ENCODE measurements at places on chromosomes 2 and 18.

GRCh38 chr2:172753610-172754009 is 18.0 kb downstream of the RAPGEF4 start:
- DNase-seq: no peak

DNA sequence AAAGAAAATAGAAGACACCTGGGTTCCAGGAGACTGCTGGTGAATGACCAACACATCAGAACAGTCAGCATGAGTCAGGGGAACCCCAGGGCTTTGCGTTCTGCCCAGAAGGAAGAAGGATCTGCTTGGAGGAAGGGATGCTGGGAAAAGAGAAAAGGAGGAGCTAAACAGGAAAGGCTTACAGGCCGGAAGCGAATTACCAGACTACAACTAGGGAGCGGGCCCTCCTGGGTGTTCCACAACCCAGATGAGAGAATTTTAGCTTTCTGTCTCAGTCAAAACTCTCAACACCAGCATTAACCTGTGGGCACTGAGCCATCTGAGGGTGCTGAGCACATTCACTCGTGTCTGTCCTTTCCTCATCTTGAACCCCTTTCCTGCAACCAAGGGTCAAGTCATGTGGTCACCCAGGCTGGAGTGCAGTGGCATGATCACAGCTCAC is 19.2 kb downstream of the CDC42EP3 start:
- DNase-seq: no peak

GRCh38 chr2:162072976-162073887 is 783 bp downstream of the DPP4 start:
- no peak for DNase-seq

DNA sequence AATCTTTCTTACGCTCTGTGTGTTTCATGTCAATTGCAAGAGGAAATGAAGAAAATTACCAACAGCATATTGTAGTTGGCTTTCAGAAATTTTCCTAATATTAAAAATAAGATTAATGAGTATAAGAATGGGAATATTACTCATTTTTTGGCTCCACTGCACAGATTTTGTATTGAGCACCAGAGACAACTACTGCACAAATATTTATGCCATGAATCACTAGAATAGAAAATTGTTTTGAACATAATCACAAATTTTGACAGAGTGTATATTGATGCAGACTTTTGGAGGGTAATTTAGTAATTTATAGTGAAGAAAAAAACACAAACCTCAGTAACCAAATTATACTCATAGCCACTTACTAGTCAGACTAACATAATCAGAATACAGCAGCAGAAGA is 118.3 kb downstream of the DOK6 start:
- no peak for DNase-seq

DNA sequence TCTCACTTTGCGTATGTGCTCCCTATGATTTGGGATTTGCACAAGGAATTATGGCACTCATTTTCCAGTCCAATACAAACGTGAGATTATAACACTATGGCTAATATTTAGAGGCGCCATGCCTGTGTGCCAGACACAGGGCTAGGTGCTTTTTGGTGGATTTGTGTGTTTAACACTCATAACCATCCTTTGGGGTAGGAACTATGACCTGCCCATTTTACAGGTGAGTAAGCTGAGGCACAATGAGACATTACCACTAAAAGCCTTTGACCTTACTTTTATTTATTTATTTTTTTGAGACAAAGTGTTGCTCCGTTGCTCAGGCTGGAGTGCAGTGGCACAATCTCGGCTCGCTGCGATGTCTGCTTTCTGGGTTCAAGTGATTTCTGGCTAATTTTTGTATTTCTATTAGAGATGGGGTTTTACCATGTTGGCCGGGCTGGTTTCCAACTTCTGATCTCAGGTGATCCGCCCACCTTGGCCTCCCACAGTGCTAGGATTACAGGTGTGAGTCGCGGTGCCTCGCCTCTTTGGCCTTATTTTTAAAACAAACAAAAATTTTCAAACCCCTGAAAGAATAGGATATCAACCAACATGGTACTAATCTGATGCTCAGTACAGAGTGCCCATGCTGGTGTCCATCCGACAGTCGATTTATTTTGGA is 26.6 kb upstream of the GLI2 start:
- no peak for DNase-seq

- no peak for DNase-seq
Observed at GRCh38 chr2:165469417-165469816, at the start of gene CSRNP3. CSRNP3 (plus strand) TSS chr2:165469698; CDS start chr2:165595066, 125,368 bp downstream.

DNA sequence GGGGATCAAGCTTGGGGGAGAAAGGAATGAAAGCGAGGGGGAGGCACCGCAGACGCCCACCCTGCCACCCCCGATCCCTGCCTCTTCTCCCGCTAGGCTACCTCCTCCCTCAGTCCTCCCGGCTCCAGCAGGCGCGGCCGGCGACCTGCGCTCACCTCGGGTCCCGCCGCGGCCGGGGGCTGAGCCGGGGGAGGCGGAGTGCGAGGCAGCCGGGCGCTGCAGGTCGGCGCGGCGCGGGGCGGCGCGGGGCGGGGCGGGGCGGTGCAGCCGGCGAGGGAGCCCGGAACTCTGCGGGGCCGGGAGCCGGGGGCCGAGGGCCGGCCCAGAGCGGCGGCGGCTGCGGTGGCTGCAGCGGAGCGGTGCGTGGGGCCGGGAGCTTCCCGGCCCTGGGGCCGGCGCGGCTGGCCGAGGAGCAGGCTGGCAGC is 477 bp downstream of the ACVR1 start:
- no peak for DNase-seq

DNA sequence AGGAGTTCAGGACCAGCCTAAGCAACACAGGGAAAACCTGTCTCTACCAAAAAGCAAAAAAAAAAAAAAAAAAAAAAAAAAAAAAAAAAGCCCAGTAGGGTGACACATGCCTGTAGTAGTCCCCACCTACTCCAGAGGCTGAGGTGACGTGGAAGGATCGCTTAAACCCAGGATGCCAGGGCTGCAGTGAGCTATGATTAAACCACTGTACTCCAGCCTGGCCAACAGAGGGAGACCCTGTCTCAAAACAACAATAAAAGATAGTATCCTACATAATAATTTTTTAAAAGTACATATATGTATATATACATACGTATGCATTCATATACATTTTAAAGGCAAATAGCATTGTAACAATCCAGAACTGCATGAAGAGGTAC is 51.7 kb downstream of the SOS1 start:
- DNase-seq: no peak

DNA sequence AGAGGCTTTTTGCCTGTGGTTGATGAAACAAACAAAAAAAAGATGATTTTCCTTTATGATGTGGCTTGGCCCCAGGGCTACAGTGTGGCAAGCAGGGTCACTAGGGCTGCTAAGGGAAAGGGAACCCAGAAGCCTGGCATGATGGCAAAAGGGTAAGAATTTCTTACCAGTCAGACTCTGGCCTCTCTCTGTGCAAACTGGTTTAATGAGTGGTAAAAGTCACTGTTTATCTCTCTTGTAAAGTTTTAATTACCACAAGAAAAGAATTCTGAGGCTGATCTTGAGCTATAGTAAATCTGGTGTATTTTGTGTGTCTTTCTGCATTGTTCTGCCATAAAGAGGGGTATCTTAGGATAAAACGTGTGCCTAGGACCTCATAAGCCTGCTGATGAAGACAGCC is 275.4 kb downstream of the STK39 start:
- no peak for DNase-seq

DNA sequence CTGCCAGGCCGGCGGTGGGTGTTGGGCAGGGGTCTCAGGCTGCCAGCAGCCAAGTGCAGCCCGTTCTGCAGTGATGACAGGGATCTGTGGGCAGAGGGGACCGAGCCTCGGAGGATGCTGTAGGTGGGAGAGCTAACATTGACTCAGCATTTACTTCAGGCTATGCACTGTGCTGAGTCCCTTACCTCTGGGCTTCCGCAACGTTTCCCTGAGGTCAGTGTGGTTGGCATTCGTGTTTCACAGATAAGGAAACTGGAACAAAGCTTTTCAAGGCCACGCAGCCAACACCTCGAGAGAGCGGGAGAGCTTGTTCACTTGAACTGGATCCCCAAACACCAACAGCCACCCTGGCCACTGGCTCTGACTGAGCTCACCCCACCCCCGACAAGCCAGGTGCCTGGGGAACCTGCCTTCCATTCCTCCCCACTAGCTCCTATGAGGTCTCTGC is 839 bp upstream of the GPR148 start:
- no peak for DNase-seq

DNA sequence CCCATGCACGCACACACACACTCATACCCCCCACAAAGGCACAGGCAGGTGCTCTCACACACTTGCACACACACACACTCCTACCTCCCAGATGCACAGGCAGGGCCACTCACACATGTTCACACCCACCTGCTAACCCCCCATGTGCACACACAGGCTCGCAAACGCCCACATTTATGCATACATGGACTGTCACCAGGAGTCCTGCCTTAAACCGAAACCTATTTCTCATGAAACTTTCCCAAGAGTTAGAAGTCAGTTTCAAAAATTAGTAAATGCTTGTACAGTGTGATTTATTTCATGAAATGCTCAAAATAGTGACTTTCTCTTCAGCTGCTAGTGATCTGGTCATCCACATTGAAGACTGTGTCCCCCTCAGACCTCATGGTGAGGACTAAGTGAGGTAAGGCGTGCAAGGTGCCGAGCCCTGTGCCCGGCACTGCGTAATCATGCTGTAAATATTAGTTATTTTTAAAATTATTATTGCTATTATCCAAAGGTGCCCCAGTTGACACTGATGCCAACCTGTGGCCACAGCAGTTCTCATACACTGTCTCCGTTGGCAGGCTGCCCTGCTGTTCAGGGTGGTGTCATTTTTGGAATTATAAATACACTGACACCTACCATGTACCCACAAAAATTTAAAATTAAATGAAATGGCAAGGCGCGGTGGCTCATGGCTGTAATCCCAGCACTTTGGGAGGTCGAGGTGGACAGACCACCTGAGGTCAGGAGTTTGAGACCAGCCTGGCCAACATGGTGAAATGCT is 12.4 kb downstream of the CNNM4 start:
- DNase-seq: no peak

DNA sequence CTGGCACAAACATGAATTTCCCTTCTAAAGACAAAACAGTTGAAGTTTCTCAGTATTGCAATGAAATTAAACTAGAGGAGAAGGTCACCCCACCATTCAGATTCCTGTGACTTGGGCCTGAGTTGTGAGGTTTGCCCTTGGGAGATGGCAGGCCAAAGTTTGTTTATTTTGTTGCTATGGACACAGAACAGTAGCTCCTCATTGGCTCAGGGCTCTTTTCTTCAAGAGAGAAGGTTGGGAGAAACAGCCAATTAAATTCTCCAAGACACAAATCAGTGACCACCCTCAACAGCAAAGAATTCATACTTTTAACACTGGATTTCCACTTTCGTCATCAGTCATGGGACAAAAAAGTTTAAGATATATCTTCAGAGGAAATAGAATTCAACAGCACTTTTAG is at the start of gene FLACC1:
TSS of gene FLACC1 (minus strand) at position 125 of the 400 bp plus-strand sequence. CDS start 5,941 bp downstream, outside the sequence.
- no peak for DNase-seq

DNA sequence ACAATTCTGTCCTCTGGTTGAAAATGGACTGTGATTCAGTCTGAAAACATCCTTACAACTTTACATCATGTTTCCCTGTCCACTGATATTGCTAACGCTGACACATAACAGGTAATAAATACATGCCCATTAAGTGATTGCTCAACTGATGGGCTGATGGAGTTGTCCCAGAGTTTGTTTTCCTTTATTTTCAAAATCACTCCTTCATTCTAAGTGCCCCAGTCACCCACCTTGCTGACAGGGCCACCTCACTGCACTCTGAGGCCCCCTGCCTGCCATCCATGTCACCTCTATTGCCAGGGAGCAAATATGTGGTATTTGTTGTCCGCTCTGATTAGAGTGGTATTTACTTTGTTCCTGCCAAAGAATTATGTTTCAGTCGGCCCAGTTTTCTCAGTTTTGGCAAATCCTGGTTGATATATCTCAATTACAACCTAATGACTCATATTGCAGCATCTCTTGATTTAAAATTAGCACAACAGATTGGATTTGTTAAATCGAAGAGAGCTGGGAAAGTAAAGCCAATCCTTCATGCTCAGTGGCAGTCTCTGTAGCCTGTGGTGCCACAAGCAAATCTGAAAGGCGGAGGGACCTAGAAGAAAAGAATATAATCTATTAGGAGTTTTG is 105.1 kb downstream of the RDH14 start:
- no peak for DNase-seq

DNA sequence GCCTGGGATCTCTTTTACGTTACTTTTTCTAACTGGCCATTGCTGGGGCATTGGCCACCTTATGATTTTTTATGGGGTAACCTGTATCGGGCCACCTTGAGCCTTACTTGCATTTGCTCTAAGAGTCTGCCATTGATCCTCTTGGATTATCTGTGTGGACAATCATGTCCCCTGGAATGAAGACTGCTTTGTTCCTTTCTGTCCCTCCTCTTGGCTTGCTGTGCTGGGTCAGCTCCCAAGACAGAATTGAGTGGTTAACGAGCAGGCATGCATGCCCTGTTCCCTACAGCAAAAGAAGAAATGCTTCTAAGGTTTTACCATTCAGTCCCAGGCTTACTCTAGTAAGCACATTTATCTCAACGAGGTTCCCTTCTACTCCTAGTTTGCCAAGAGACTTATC is 46.3 kb downstream of the MAL start:
- no peak for DNase-seq

DNA sequence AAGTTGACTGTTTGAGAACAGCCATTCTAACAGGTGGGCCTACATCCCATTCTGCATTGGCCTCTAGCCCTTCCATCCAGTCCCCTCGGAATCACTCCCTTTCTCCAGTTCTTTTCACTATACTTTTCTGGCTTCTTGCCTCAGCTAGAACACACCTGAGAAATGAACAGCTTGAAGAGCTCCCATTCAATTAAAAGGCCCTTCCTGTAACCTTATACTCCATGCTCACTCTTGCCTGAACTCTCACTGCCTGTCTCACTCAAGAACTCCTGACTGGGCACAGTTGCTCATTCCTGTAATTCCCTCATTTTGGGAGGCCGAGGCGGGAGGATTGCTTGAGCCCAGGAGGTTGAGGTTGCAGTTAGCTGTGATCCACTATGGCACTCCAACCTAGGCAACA is 23.6 kb downstream of the CHRNA1 start:
- no peak for DNase-seq

DNA sequence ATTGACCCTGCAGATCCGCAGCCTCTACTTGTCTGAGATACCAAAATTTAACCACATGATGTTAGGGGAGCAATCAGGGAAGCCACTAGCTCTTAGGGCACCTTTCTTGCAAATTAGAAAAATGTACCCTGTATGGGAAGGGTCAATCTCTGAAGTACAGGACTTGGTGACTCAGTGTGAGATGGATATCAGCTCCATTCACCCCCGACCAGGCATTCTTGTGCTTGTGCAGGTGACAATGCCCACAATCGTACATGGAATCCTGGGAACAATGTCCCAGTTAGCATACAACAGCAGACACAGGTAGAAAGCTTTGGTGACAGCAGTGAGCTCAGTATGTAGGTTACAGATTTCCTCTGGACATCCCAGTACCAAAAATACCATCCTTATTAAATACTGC is 137.7 kb upstream of the ITGB6 start:
- no peak for DNase-seq

- no peak for DNase-seq
Observed at GRCh38 chr2:177636672-177637071, 244.1 kb downstream of the AGPS start.

GRCh38 chr18:79532313-79533007 is 136.7 kb downstream of the NFATC1 start:
- no peak for DNase-seq

GRCh38 chr2:105872142-105872728 is 127.5 kb downstream of the NCK2 start:
- DNase-seq: no peak

- no peak for DNase-seq
Observed at GRCh38 chr18:59867337-59868104, 32.3 kb upstream of the PMAIP1 start.

All from activated CD8-positive, alpha-beta memory T cell treated with anti-CD3 and anti-CD28 coated beads for 48 hours (primary cell).